PC-9 (cell line): ENCODE measurements at places on chromosomes 6 and 20.

GRCh38 chr6:136160250-136160649 is 89.9 kb downstream of the MTFR2 start:
- DNase-seq = no peak

- DNase-seq = no peak
Observed at GRCh38 chr6:168737481-168737880, 296.5 kb downstream of the SMOC2 start.

DNA sequence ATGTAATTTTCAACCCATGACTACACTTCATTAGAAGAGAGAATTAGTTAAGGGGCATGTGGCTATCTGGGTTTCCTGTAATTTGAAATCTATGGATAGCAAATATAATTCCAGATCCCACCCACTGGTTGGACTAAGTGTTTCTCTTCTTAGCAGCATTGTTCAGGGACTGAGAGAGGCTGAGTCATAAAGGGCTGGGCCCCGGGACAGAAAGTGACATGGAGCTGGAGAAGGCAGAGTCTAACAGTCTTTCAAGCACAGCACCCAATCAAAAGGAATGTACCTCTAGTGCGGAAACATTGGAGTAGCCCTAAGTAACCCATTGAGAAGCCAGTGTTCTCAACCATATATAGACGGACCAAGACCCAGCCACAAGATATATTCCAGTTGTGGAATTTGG is 363.9 kb downstream of the DHX35 start:
- no peak for DNase-seq

DNA sequence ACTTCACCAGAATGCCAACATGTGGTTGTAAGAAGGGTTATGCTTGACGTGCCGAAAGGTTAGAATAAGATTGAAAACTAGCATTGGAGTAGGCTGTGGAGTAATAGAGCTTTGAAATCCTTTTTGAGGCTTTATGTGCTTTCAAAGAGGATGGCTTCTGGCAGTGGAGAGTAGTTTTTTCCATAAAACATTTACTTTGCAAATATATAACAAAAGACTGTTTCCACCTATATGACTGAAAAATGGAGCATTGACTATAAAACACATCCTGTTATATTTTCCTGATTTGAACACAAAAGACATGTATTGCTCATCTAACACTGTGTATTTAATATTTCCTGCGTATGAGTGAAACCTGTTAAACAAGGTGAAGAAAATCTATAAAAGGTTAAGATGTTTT is 38.8 kb downstream of the ZFAND3 start:
- DNase-seq = no peak

DNA sequence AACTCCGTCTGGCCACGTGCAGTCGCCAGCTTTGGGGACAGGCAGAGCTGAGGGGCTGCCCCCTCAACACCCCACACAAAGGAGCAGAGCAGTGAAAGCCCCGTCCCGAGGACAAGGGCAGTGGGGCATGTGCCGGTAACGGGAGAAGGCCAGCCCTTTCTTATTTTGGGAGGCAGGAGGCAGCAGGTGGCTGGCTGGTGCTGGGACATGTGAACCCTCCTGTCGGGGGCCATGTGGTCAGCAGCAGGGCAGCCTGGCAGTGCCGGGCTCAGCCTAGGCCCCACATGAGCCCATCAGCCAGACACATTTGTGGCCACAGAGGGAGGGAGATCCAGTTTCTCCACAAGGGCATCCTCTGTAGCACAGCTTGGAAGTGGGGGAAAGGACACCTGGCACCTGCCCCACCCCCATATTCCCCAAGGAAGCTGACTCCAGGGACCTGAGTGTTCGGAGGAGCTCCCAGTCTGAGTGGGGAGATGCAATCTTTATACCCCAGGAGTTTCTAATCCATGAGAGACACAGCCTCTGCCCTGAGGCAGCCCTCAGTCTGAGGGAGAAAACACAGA is 137.6 kb downstream of the MRPL14 start:
- no peak for DNase-seq

DNA sequence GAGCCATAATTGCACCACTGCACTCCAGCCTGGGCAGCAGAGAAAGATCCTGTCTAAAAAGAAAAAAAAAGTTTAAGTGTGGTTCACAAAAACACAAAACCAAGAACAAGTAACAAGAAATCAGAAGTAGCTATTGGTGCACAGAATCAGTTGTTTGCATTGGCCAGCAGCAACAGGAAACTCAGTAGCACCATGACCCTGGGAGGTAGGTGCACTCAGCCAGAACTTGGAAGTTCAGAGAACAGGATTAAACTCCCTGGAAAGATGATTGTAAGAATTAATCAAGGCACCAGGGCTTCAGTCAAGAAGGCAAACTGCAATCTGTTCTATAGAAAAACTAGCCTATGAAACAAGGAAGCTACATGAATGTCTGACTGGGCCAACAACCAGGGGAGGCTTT is 267.9 kb downstream of the COL12A1 start:
- no peak for DNase-seq

DNA sequence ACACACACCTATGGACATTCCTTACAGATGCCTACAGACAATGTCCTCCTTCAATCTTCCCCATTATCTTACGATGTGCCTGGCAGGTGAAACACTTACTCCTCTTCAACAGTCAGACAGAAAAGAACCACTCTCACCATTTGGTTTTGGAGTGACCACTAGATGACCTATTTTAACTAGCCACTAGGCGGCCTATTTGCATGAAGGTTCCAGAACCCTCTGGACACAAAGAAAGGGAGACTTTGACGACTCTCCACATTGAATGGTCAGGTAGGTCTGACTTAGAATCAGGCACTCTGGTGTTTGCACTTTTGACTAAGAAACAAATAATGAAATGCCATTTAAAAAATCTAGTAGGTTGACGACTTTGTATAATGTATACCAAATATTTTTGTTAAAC is 42.0 kb downstream of the PNLDC1 start:
- DNase-seq = no peak
